ENCODE measurements at places on chromosomes 7 and 10.

DNA sequence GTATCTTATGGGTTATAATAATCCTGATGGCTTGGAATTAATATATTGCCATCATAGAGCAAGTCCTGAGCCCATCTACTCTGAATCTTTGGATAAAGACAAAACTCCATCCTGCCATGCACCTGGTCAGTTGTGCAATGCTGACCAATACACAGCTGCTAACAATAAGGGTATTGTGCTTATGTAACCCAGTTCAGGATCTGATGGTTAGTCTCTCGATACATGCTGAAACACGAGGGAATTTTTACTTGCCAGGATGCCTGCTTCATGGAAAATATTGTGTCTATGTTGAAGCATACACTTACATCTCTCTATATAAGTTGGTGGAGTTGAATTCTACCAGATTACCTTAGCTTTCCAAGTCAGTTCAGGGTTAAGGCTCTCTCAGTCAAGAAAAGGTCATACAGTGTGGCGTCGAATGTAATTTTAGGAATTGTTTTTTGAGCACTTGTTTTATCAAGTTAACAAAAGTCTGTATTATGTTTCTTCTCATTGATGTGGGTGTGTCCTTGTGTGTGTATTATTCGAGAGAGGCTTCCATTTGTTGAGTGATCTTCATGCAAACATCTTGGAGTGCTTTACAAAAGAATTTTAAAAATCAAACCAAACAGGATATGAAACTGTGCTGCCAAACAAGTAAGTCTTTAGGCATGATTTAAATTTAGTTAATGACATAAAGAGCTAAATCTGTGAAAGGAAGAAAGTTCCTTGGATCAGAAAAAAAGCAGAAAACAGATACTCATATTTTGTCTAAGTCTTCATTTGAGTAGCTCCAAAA lies 449.1 kb downstream of the SUGCT start:
- DNase-seq: no peak

DNA sequence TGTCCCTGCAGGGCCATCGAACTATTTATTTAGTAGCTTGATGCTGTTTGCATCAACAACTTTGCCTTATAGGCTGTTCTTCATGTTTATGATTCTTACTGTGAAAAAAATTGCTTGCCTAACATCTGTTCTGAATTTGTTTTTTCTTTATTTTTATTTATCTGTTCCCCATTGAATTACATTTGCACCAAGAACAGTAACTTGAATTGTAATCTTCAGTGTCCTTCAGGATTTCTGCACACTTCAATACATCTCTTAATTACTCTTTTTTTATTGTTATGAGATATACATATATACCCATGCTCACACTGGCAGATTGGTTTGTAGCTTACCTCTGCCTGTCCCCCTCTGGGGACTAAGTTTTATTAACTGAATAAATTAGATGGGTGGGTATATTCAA lies 64.4 kb downstream of the TBXAS1 start:
- no peak for DNase-seq

GRCh38 chr7:13946181-13946580 lies 43.3 kb downstream of the ETV1 start:
- no peak for DNase-seq

DNA sequence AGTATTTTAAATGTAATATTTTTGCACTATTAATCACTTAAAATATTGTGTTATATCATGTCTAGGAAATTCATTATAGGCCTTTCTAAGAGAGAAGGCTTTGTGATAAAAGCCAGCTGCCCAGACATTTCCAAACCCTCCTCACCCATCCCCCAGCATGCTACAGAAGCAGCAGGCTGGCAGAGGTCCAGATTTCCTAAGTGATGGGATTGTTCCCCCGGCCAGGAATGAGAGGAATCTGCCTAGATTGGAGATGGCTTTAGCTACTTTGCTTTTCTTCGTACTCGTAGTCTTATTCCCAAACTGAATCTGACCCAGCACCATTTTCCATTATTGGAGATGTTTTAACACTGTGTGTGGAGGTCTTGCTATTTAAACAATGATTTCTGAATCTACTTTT lies 29.4 kb downstream of the CDK14 start:
- DNase-seq: no peak

- DNase-seq: no peak
Observed at GRCh38 chr10:70551466-70551865, 51.1 kb downstream of the PRF1 start.

DNA sequence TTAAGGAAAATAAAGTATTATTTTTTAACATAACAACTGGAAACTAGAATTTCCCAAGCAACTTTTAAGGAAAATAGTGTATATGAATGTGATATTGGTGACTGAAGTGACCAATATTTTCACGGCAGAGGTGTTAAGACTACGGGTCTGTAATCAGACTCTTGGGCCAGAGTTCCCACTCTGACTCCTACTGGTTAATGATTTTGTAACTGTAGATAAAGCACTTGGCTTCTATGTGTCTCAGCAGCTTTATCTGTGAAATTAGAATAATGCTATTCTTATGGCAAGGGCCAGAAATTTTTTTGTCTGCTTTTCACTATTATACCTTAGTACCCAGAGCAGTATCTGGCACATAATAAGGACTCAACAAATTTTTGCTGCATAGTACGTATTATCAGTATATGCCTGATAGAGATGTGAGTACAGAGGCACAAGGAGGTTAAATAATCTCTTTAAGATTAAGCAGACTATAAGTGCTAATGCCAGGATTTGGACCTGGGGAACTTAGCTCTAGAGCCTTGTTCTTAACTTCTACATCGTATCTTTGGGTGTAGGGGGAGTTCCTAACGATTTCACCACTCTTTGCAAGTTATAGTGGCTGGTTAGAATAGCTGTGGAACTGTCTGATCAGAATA lies 186.1 kb upstream of the SLC26A5 start:
- no peak for DNase-seq

GRCh38 chr7:29763266-29763665 lies 43.0 kb upstream of the WIPF3 start:
- no peak for DNase-seq

Data from stimulated activated naive CD8-positive, alpha-beta T cell treated with anti-CD3 and anti-CD28 coated beads, Interleukin-15, amount 100 ng/mL, for 72 hours (primary cell).